Substantia nigra (tissue), 51 donors: ENCODE measurements at places on chromosomes 6 and 20.

DNA sequence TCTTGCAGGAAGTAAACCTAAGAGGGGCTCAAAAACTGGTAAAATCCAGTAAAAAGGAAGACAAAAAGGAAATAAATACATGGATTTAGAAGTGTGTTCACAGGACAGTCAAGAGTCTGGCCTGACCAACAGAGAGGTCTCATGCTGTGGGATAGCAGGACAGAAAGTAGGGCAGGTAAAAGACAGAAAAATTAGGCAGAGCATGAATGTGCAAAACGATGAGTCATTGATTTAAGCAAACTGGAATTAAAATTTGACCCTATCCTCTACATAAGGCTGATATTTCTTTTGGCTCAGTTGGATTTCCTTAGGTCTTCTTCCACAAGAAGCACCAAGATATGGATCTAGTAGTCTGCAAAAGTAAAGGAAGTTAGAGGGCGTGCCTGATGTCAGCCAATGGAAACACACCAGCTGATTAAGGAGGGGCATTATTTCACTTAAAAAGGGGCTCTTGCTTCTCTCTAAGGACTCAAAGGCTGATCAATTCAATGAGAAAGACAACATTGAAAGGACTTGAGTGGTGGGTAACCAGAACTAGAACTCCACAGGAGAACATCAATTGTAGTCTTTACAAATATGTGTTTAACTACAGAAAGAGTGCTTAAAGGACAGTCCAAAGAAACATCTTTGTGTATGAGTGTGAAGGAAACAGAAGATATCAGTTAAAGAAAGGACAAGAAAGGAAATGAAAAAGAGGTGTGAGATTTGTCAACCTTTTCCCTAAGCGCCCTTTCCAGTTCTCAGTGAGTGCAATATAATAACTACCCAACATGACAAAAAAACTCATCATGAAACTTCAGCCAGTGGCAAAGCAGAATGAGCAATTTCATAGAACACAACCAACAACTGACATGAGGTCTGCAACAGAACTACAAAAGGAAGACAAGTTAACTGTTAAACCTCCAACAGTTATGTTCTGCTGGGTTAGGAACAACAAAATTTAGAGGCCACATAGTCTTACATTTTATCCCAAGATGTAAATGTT, 19.4 kb upstream of the MYB start:
- no peak for DNase-seq

DNA sequence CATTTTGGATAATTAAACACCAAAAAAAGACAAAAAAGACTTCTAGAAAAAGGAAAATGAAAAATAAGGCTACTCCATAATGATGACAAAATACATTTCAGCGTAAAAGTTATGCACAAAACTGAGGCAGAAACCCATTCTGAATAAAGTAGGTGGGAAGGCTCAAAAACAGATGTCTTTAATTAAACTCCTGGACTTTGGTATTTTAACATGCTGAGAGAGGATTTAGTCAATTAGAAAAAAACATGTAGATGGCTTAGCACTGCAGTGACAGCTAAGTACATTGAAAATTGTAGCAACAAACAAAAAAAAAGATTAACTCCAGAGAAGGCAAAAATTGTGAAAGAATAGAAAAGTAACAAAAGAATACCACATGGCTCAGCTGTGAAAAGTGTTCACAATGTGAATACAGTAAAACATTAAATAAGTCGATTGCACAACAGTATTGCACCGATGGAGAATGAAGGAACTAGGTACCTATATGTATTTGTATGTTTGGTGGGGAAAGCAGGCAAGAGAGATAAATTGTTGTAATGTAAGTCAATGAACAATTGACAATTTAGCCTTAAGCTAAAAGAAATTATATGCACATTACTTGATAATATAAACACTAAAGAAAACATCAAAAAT, 59.5 kb downstream of the TBC1D32 start:
- no peak for DNase-seq

DNA sequence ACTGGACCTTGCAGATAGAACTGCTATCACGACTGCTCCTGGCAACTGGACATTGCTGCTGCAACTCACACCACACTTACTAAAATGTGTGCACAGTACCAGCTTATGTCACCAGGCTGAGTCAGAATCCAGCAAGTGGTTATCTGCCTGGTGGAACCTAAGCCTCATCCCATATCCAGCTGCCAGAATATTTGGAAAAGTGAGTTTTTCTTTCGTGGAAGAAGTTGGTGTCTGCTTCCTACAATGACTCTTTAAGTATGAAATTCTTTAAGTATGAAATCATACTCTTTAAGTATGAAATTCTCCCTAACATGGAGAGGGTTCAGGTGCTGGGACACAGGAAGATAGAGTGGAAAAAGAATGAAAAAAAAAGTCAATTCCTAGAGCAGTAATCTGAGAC, 16.4 kb upstream of the POLR1H start:
- DNase-seq, result no peak

DNA sequence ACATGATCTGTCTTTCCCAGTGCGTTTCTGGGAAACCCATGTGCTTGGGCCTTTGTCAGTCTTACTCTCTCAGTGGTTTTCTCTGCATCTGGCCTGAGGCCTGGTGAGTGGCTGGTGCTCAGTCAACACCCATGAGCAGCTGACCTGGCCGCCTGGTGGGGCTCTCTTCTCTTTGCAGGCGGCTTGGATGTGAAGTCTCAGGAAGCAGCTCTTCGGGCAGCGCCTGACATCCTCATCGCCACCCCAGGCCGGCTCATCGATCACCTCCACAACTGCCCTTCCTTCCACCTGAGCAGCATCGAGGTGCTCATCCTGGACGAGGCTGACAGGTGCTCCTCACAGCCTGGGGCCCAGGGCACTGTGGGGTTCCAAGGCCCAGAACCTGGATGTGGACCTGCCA, 10.8 kb downstream of the DDX27 start:
- no peak for DNase-seq

DNA sequence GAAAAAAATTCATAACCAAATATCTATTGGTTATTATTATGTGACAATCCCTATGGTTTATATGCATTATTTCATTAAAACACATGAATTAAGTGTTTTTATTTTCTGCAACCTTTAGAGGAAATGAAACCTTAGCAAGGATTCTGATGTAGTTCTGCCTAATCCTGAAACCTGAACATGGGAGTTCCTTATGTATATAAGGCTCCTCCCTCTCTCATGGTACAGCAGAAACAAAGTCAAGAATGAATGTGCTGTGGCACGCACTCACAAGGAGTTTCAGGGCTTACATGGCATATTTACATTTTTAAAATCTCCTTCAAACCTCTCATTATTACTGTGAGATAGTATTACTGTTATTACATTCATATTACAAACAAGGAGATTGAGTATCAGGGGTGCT, 426.4 kb upstream of the CITED2 start:
- no peak for DNase-seq

DNA sequence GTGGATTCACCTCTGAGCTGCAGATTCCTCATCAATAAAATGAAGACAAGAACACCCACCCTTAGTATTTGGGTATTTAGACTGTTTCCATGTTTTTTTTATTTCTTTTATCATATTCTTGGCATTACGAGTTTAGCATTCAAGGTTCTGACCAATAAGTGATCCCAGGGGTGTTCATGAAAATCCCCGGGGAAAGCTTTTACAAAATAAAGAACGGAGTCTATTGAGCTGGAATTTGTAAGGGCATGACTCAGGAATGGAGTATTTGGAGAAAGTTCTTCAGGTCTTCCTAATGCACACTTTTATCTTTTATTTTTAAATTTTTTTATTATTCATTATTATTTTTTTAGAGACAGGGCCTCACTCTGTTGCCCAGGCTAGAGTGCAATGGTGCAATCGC, 19.4 kb upstream of the TOX2 start:
- no peak for DNase-seq

- no peak for DNase-seq
Measured at GRCh38 chr6:147802459-147802858, 294.0 kb downstream of the SAMD5 start.

- DNase-seq, result no peak
Measured at GRCh38 chr20:53834062-53834442, 236.3 kb downstream of the BCAS1 start.

GRCh38 chr6:149754548-149754947, 5.0 kb downstream of the PCMT1 start:
- no peak for DNase-seq

DNA sequence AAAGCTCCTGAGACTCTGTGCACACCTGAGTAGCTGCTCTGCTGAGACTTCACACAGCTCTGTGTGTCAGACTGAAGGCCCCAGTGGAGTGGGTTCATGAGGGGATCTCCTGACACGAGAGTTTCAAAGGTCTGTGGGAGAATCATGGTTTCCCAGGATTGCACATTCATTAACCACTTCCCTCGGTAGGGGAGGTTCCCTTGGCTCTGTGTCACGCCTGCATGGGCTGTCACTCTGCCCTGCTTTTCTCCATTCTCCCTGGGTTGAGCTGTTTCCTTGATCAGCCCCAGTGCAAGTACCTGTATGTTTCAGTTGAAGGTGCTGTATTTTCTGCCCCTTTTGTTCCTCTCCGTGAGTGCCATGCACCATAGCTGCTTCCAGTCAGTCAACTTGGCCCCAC, 236.9 kb downstream of the EPM2A start:
- DNase-seq, result no peak

- DNase-seq, result no peak
Measured at GRCh38 chr6:168050225-168050880, 28.7 kb downstream of the FRMD1 start.

DNA sequence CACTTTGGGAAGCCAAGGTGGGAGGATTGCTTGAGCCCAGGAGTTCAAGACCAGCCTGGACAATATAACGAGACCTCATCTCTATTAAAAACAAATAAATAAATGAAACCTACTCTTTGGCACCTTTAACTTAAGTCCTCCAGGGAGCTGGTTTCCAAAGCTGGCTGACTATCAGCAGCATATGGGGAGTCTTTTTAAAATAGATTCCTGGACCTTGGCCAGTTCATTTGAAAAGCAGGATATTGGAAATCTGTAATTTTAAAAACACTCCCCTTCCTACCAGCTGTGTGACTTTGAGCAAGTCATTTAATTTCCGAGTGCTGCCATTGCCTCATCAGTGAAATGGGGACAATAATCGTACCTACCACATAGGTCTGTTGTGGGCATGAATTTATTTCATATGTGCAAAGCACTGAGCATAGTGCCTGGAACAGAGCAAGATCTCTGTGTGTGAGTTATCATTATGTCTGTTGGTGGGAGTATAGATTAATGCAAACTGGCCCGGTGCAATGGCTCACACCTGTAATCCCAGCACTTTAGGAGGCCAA, 40.9 kb upstream of the PTPN1 start:
- DNase-seq, result no peak

GRCh38 chr6:30819297-30819917, 64.9 kb upstream of the DDR1 start:
- DNase-seq, result no peak

DNA sequence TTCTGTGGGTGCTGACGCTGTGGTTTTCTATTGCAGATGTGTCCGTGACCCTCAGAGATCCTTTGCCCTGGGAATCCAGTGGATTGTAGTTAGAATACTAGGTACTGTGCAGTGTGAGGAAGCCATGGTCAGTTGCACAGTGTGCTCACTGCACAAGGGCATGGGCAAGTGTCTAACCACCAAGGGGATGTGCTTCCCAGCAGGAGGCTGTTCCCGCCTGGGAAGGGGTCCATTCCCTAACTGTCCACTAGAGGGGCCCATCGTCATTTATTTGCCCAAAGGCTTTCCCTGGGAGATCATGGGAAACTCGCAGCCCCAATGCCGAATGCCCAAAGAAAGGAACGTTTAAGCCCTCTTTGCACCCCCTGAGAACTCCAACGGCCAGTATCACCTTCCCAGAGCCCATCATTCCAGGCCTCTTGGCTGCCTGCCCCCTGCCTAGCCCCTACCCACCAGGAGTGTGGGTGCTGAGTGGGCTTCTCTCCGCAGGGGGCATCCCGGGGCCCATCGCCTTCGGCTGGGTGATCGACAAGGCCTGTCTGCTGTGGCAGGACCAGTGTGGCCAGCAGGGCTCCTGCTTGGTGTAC, 26.2 kb downstream of the SLCO4A1 start:
- peak; percentile 64 for DNase-seq

DNA sequence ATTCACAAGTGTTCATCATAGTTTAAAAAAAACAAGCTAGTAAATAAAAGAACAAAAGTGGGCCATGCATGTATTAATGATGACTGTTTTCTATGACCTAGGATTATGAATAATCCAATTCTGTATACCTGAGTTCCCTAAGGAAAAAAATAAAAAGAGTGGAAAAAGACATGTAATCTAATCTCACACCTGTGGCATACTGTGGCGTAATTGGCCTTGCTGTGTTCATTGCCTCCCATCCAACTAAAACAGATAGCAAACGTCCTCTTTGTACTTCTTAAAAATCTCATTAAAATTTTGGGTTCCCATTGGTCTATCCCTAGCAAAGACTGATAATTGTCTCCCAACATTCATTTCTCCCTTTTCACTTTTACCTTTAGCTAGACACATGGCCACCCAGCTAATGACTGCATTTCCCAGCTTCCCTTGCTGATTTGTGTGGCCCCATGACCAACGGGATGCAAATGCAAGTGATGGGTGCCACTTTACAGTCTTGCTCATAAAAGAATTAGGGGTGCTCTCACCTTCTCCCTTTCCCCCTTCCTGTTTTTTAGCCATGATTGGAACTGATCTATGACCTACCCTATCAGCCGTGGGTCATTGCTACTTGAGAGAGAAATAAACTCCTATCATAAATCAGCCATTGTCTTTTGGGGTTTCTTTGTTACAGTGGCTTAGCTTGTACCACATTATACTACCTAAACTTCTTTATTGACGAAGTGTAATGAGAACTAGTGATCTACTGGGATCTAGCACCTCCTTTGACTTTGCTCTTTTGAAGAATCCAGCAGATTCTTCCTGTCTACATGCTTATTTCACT, 32.0 kb upstream of the TBC1D22B start:
- DNase-seq, result no peak

DNA sequence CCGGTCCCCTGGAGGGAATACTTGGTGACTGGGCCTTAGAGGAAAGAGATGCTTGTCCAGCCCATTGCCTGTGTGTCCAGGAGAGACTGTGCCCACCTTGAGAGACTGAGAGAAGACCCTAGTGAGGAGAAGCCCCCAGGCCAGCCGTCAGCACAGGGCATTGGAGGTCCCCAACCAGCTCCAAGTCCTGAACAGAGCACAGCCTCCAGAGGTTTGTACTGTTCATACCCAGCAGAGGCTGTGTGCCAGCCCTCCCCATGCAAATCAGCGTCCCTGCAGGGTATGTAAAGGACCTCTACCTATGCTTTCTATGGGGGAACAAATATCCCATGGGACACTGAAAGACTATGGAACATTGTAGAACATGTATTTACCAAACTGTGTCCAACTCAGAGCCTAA, 8.4 kb downstream of the HLA-E start:
- no peak for DNase-seq
